Activated CD4-positive, alpha-beta T cell treated with anti-CD3 and anti-CD28 coated beads for 36 hours (primary cell): ENCODE measurements at places on chromosomes 7 and 10. TPM values are rescaled to one million over a fixed set of nuclear protein-coding genes. Genes with fewer than 3 reads are reported as not detected.
A peak's percentile ranks its signal among the peaks of the same experiment; 100 is the strongest.

DNA sequence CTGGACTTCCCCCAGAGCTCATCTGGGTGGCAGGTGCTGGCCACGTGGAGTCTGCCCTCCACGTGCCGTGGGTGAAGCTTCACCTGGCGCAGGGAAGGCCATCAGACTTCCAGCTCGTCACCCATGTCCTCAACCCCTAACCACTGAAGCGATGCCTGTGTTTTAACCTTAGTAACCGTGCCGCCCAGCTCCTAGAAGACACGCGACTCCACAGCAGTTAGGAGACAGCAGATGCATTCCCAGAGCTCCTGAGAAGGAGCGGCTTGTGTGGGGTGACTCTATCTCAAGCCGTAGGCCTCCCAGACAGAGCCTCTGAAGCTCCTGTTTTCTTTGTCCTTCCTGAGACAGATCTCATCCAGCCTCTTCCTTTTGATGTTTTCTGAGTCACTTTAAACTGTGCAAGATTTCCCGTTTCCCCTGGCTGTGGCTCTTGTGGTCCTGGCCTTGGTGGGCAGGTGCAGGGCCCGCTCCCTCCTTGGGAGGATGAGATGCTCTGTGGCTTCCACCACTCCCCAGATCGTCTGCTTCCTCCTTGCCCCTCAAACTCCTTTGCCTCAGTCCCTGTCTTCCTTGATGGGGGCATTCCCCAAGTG is 41.4 kb upstream of the AP5Z1 start:
- H3K27me3 ChIP-seq, result no peaks in the 10 kb centered on the region
- peak overlapping the region; percentile 84 for H3K27ac ChIP-seq
- H3K4me1 ChIP-seq, result peaks cover 61% of the 10 kb centered on the region
- peak; percentile 53 for DNase-seq
- no peak overlapping the region for H3K4me3 ChIP-seq
- H3K36me3 ChIP-seq, result peaks cover 29% of the 10 kb centered on the region

DNA sequence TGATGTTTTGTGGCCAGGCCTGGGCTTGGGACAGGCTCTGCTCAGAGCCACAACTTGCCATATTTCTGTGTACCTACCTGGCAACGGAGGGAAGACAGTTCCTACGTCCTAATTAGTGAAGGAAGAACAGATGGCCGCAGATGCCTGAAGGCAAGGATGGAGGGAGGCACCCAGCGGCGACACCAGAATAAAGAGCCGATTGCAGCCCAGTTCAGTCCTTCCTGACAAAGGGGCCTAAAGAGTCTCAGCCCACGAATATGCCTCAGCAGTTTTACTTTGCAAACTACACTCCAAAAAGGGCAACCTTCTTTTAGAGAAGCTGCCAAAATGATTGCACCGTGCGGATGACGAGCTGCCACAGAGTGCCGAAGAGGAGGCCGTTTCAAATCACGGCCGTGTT is 585.8 kb downstream of the GLRX3 start:
- no peak overlapping the region for H3K27ac ChIP-seq
- no peak overlapping the region for H3K4me3 ChIP-seq
- H3K27me3 ChIP-seq, result no peaks in the 10 kb centered on the region

GRCh38 chr7:14590206-14590605 is 312.3 kb downstream of the DGKB start:
- DNase-seq, result no peak
- H3K4me1 ChIP-seq, result no peaks in the 10 kb centered on the region
- H3K36me3 ChIP-seq, result no peaks in the 10 kb centered on the region

DNA sequence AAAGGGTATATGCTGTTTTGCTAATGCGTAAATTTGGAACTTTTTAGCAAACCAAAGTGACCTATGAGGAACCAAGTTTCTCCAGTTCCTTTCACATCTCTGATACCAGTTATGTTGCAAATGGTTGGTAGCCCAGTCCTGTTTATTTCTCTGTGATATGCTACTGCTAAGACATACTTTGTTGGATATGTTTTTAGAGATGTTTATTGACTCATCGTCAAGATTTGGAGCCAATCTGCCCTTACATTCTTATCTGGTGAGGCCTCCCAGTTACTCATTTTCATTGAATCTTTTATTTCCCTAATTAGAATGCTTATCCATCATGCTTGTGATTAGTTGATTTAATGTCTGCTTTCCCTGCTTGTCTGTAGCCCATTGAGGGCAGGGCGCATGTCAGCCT is 58.9 kb downstream of the LRGUK start:
- H3K27me3 ChIP-seq, result no peaks in the 10 kb centered on the region
- H3K27ac ChIP-seq, result no peak overlapping the region
- no peak overlapping the region for H3K4me3 ChIP-seq
- H3K4me1 ChIP-seq, result no peaks in the 10 kb centered on the region
- DNase-seq, result no peak

HTR5A gene
- not detected for total RNA-seq

PTPRZ1 gene
- total RNA-seq, result not detected
